ENCODE measurements at places on chromosomes 1 and 21. TPM values are rescaled to one million over a fixed set of nuclear protein-coding genes. Genes with fewer than 3 reads are reported as not detected.
A peak's percentile ranks its signal among the peaks of the same experiment; 100 is the strongest.

- H3K27me3 ChIP-seq, result no peaks in the 10 kb centered on the region
- H3K27ac ChIP-seq, result no peak overlapping the region
- no peaks in the 10 kb centered on the region for H3K36me3 ChIP-seq
- DNase-seq, result peak; percentile 43
- peak overlapping the region; percentile 41 for H3K4me3 ChIP-seq
Measured at GRCh38 chr1:151472856-151473731, 13.8 kb upstream of the POGZ start.

DNA sequence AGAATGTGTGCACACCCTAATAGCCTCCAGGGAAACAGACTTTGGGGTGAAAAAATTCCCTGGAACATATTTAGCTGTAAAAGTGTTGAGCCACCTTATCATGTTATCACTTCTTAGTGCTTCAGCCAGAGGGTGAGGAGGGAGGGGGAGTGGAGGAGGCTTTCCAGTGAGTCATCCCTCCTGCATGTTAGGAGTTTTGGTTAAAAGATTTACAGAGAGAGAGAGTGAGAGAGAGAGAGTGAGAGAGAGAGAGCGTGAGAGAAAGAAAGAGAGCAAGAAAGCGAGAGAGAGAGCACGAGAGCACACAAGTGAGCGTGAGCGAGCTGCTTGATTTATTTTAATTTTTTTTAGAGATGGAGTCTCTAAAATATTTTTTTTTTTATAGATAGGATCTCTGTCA, 13.5 kb upstream of the CACNA1E start:
- H3K4me3 ChIP-seq, result no peak overlapping the region
- peak; percentile 43 for DNase-seq
- H3K27me3 ChIP-seq, result 0 out of 2 replicates have a peak, but pooled peaks cover 16% of the 10 kb centered on the region

DNA sequence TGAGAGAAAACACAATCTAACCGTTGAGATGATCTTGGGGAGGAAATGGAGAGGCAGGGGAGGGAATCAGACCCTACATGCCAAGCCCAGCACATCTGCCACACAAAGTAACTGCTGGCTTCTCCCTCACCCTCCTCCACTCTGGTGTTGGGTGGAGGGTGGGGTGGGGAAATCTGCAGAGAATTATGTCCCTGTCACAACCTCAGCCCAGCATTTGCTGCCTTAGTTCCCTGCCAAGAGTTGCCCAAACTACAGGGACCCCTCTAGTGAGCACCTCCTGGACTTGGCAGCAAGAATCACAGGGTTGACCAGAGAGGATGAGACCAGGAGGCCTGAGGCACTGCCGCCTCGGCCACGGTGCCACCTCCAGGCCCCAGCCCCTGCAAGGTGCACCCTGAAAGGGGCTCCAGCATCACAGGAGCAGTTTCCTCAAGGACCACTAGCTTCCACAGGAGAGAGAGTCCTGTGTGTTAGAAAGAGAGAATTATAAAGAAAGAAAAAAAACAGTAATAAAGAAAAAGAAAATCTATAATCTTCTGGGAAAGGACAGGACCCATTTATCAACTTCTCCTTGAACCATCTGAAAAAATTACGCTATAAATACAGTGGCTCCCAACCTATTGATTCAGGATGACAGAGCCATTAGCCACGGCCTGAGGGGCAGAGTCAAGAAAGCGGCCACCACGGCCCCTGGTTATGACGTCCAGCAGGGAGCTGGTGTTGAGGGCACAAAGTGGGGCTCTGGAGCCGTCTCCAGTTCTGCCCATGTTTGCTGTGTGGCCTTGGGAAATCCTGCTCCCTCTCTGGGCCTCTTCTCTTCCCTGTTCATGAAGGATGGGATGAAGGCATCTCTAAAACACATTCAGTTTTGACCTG, 451.7 kb downstream of the MATN1 start:
- no peak overlapping the region for H3K4me3 ChIP-seq
- peaks cover 19% of the 10 kb centered on the region for H3K27me3 ChIP-seq

The ATP1A4 gene
- total RNA-seq, result 0.04 TPM

DNA sequence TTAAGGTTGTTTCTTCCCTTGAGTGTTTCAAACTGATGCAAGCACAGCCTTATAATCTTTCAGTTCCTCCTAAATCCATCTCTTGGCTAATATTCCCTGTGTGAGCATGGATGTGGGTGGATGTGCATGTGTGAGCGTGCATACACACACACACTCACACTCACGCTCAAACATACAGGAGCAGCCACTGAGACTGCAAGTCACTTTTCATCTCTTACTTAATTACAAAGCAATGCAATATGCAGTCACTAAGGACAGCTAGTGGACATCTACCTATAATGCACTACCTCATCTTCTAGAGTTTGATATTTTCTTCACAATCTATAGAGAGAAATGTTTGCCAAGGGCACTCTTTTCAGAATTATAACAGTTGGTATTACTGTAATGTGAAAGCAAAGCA, 1.4 kb downstream of the ESRRG start:
- H3K4me1 ChIP-seq, result no peaks in the 10 kb centered on the region
- no peak overlapping the region for H3K27ac ChIP-seq
- H3K4me3 ChIP-seq, result no peak overlapping the region
- peaks cover 97% of the 10 kb centered on the region for H3K27me3 ChIP-seq
- DNase-seq, result no peak
- H3K36me3 ChIP-seq, result no peaks in the 10 kb centered on the region

The ATAD3C gene
- total RNA-seq, result 1.4 TPM

DNA sequence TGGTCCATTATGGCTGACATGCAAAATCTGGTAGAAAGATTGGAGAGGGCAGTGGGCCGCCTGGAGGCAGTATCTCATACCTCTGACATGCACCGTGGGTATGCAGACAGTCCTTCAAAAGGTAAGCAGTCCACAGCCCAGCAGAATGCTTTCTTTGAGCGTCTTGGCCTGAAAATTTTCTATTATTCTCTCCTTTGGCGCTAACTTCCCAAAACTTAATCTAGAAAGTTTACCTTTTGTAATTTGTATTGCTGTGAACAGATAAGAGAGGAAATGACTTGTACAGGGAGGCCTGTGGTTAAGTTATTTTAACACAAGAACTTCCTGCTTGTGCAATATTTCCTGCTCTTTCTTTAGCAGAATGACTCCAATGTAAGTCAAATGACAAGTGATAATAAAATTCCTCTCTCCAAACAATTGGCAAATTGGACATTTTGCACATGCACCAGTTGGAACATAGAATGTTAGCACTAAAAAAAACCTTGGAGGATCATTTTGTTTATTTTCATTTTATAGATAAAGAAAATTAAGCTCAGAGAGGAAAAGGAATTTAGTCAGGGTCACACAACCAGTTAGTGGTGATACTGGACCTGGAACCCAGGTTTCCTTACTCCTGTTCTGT, 18.9 kb downstream of the CAP1 start:
- H3K27ac ChIP-seq, result peak overlapping the region; percentile 66
- peak; percentile 76 for DNase-seq
- 0 out of 2 replicates have a peak overlapping the region, but pooled peaks have one; percentile 20 for H3K4me3 ChIP-seq
- no peaks in the 10 kb centered on the region for H3K27me3 ChIP-seq
- peaks cover 40% of the 10 kb centered on the region for H3K36me3 ChIP-seq

GRCh38 chr1:54243022-54243421, 43.1 kb downstream of the MRPL37 start:
- no peak overlapping the region for H3K27ac ChIP-seq
- H3K36me3 ChIP-seq, result no peaks in the 10 kb centered on the region

The CAPN8 gene
- 5.9 TPM for total RNA-seq

GRCh38 chr1:44089371-44090048, 29.1 kb upstream of the KLF17 start:
- H3K4me1 ChIP-seq, result peaks cover 14% of the 10 kb centered on the region
- H3K36me3 ChIP-seq, result no peaks in the 10 kb centered on the region
- DNase-seq, result peak; percentile 56
- H3K27ac ChIP-seq, result no peak overlapping the region

DNA sequence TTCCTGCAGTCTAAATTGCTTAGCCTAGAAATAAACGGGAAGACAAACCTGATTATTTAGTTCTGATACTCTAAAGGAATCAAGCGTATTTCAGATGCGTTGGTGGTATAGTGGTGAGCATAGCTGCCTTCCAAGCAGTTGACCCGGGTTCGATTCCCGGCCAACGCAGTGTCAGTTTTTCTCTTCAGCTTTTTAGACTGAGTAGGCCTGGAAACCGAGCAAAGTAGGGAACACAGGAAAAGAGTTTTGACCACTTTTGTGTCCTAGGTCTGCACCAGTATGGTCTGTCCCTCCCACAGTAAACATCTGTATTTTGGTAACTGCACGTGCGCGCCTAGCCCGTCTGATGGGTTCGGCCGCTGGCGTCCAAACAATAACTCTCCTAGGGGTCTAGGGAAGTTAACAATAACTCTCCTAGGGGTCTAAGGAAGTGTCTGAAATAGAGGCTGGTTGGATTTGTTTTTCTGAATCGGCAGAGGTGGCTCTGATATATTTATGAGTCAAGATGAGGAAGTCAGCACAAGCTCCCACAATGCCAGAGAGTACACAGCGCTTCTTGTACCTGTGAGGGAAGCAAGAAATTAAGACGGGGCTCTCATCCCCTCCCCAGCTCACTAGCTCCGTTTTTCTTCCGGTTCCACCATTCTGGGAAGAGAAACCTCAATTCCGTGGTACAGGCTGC, 15.6 kb upstream of the HJV start:
- H3K4me3 ChIP-seq, result peak overlapping the region; percentile 79
- DNase-seq, result peak; percentile 97
- no peaks in the 10 kb centered on the region for H3K27me3 ChIP-seq
- H3K4me1 ChIP-seq, result peaks cover 11% of the 10 kb centered on the region
- H3K27ac ChIP-seq, result peak overlapping the region; percentile 18

The LRRC53 gene
- total RNA-seq, result not detected

The PLPPR5 gene
- 2.7 TPM for total RNA-seq

- no peak overlapping the region for H3K4me3 ChIP-seq
- H3K27ac ChIP-seq, result no peak overlapping the region
- no peaks in the 10 kb centered on the region for H3K36me3 ChIP-seq
- peaks cover 20% of the 10 kb centered on the region for H3K27me3 ChIP-seq
- no peak for DNase-seq
Measured at GRCh38 chr1:199851439-199852140, 175.9 kb upstream of the NR5A2 start.

The AMY1C gene
- not detected for total RNA-seq

GRCh38 chr1:111754984-111755330, 744 bp upstream of the DDX20 start:
- H3K36me3 ChIP-seq, result peaks cover 11% of the 10 kb centered on the region
- no peaks in the 10 kb centered on the region for H3K27me3 ChIP-seq
- peak overlapping the region; percentile 82 for H3K4me3 ChIP-seq
- DNase-seq, result peak; percentile 47
- H3K4me1 ChIP-seq, result peaks cover 18% of the 10 kb centered on the region

GRCh38 chr1:105591681-105592080, 1464.8 kb upstream of the PRMT6 start:
- H3K36me3 ChIP-seq, result no peaks in the 10 kb centered on the region
- DNase-seq, result no peak
- H3K4me1 ChIP-seq, result no peaks in the 10 kb centered on the region
- no peaks in the 10 kb centered on the region for H3K27me3 ChIP-seq
- no peak overlapping the region for H3K4me3 ChIP-seq
- no peak overlapping the region for H3K27ac ChIP-seq

GRCh38 chr1:19220991-19221390, 10.9 kb upstream of the UBR4 start:
- peaks cover 70% of the 10 kb centered on the region for H3K36me3 ChIP-seq
- H3K4me3 ChIP-seq, result no peak overlapping the region
- H3K27ac ChIP-seq, result no peak overlapping the region
- H3K27me3 ChIP-seq, result no peaks in the 10 kb centered on the region
- no peaks in the 10 kb centered on the region for H3K4me1 ChIP-seq
- DNase-seq, result no peak

The MYOM3 gene
- total RNA-seq, result 0.12 TPM

DNA sequence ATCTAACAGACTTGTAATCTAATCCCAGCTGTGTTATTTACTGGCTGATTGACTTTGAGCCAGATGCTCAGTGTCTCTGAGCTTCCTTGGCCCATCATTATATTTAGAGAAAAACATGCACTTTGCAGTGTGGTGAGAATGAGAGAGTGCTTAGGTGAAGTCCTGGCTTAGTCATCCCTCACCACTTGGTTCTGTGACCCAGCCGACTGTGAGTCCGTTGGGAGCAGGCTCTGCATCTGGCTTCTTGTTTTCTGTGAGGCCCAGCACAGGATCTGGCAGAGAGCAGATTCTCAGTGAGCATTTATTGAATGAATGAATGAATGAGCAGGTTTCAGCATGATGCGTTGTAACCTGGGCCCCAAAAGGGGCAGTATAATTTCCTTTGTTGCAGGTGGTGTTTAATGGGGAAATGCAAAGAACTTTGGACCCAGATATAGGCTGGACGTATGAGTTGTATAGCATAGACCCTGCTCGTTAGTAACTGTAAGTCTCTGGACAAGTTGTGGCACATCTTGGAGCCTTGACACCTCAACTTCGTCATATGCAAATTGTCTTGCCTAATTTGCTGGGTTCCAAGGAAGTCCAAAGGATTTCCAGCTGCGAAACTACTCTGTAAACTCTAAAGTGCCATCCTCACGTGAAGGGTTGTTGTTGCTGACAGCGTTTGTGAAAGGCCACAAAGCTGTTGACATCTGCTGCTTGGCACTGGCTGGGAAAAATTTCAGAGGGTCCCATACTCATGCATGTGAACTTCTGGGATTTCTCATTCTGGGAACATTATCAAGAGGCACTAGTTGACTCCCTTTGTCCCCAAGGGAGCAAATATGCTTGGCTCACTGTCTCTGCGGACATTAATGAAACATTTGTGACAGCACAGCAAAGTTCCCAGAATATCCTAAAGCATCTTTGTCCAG, 138.8 kb upstream of the USP24 start:
- no peak for DNase-seq
- H3K4me3 ChIP-seq, result no peak overlapping the region
- no peaks in the 10 kb centered on the region for H3K36me3 ChIP-seq
- H3K27ac ChIP-seq, result no peak overlapping the region
- H3K4me1 ChIP-seq, result no peaks in the 10 kb centered on the region
- H3K27me3 ChIP-seq, result no peaks in the 10 kb centered on the region

The VANGL2 gene
- total RNA-seq, result 0.06 TPM

The MORC3 gene
- 23.0 TPM for total RNA-seq

DNA sequence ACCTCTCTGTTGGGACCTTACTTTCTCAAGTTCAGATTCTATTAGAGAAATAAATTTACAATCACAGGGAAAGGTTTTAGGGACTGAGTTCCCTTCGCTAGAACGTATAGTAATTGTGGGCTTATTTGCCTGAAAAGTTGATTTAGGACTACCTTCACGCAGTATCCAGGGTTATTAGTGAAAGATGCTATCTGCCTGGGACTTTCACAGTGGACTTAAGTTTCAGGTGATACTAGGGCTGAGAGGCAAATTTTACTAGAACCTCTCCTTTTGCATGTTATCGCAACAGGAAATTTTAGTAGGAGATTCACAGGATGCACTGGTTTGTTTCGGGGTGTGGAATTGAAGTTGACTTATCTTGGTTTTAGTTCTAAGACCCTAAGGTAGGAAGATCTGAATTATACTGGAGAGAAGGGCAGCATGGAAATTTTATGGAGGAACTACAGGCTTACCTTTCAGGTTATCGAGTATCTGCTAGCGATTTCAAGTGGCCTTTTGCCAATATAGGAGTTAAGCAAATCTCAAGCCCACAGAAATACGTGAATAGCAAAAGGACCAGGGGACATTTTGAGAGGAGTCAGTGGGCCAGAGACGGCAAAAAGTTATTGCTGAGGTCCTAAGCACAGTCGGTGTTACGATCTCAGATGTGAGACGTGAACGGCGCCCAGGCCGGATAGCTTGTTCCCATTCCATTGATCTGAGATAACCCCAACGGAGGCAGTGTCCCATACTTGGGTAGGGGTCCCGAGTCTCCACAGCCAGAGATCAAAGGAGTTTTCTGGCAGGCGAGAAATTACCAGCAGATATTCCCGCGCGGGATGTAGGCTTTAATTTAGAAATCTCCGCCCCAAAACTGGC, 723 bp upstream of the GNAI3 start:
- peak; percentile 27 for DNase-seq
- peak overlapping the region; percentile 93 for H3K4me3 ChIP-seq
- peak overlapping the region; percentile 62 for H3K27ac ChIP-seq
- H3K36me3 ChIP-seq, result no peaks in the 10 kb centered on the region
